Brain pericyte (primary cell): ENCODE measurements at places on chromosomes 1 and 21.

- no peak for DNase-seq
Measured at GRCh38 chr1:18907917-18908845, 5.8 kb upstream of the ALDH4A1 start.

DNA sequence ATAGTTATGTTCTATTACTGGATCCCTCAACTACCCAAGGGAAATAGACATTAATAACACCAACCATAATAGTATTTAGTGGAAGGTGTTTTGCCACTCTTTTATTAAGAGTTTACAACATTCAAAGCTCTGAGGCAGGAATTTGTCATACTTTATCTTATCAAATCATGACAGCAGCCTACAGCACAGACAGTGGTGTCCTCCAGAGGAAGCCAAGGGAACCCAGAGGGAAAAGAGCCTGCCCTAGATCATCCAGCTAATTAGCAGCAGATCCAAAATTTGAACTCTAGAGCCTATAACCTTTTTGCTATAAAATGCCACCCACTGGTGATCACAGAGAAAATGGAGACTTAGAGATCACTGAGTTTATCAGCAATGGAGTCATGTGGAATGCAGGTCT, 18.2 kb downstream of the VAV3 start:
- no peak for DNase-seq

DNA sequence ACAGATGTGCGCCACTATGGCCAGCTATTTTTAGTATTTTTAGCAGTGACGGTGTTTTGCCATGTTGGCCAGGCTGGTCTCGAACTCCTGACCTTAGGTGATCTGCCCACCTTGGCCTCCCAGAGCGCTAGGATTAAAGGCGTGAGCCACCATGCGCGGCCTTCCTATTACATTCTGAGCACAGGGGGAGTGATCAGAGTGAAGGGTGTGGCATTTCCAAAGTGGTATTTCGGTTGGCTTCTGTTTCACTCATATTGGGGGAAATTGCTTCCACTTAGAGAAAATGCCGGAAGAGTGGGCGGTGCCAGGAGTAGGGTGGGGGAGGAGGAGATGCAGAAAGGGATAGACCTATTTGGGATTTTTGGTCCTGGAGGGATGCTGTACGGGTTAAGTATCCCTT, 4.3 kb downstream of the PIK3CD start:
- no peak for DNase-seq

DNA sequence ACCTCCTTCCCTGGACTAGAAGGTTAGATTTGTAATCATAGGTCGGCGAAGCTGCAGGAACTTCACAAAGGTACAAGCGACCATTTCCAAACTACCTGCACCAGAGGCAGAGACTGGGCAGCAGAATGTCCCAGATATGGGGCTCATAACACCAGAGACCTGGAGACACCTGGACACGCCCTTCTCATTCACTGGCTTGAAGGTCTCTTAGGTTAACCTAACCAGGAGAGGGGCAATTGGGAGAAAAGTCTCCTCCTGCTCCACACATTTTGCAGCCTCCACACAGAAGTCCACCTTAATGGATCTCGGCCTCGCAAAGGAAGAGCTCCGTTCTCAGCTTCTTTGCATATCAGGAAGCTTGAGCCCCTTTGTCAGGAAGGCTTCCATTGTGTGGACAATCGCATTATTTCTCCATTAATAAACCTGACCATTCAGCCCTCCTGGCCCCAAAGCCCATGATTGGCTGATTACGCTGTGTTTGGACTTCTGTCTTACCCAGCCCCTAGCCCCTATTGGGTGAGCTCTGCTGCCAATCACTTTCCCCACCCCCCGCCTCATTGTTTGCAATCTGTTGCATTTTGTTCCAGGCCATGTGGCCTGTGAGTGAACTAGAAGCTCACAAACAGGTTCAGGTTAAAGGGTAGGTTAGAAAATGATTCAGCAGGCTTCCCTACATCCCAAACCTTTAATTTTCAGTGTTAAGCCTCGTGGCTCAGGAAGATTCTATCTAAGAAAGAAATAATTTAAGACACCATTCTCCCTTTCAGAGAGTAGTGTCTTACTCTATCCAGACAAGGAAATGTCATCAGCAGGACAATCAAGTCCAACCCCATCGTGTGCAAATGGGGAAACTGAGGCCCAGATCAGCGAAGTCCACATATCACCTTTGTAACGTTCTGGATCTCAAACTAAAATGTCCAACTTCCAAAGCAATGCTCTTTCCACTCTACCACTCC, 2.8 kb downstream of the MYCL start:
- no peak for DNase-seq

GRCh38 chr1:208154040-208154439, 90.1 kb downstream of the PLXNA2 start:
- no peak for DNase-seq

DNA sequence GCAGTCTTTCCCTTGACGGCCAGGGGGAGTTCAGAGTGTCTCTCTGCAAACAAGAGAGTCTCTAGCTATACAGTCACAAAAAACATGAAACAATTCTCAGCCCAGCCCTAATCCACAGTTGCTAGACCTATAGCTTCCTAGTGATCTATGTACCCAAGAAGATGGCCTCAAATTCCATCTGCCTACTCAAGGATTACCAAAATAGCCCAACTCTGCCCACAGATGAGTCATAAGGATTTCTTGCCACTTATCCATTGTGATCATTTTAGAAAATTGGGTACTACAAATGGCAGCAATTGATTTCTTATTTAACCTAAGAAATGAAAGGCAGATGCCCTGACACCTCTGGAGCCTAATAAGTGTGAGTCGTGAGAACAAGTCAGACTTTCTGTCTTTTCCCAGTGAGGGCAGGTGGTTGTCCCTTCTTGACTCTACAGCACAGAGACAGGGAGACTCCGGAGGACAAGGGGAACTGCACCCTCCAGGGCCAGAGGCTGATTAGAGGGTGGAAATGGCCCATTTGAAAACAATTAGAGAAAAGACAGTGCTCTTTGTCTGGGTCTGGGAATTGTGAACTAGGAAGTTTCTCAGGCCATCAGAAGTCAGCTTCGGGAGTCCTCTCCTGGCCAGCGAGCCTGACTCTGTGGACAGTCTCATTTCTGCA, 65.4 kb downstream of the ABCA4 start:
- DNase-seq, result no peak

GRCh38 chr21:44987886-44988606, 48.2 kb downstream of the SLX9 start:
- no peak for DNase-seq

DNA sequence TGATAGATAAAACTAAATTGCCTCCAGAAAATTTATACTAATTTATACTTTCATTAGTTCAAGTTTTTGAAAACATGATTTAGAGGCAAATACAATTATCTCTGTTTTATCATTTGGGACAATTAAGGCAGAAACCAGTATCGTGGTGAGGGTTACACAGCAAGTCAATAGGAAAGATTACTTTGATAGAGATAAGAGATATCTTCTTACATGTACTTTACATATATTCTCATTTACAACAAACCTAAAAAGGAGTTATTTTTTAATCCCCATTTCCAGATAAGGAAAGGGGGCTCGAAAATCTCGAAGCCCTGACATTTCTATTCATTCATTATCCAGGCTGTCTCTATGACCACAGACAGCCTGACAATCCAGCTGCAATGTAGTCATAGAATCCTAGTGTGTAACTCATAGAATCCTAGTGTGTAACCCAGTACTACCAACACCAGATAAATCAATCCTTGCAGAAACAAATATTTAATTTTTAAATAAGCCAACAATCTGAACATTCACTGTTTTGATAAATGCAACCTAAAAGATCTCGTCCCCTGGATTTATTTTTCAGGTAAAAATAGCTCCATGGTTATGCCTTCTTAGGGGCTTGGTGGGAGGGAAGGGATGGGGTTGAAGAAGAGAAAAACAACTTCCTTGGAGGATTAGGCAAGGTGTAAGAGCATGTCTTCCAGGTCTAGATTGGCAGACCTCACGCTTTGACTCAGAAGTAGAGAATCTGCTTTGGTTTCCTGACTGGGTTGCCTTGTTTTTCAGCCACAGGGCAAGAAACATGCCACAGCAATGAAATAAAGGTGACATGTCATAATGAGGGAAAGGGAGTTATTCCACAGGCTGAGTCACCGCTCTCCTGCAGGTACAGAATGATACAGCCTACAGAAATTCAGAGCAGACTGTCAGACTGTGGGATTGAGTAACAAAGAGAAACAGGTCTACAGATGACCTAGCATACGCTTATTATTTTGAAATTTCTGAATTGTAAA, 45.6 kb downstream of the IRF2BP2 start:
- DNase-seq, result no peak

DNA sequence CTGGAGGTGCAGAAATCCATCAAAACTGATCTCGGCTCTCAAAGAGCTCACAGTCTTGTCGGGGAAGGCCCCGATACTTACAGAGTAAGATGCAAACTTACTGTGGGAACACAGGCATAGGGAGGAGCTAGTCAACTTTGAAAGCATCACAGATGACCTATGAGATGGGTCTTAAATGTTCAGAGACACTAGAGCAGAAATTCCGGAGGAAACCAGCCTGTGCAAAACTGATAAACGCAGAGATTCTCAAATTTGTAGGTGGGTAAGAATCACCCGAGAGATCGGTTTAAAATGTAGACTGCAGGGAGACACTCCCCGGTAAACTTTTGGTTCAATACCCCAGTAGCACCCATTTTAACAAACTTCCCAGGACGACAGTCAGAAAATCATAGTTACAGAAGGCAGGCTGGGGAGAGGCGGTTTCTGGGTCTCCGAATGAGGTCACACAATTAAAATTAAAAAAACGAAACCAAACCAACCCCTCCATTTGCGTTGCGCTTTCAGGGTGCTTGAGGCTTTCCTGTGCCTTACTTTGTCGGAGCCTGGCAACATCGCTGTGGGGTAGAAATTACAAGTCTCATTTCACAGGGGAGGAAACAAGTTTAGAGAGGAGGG, 755 bp upstream of the THRAP3 start:
- no peak for DNase-seq

DNA sequence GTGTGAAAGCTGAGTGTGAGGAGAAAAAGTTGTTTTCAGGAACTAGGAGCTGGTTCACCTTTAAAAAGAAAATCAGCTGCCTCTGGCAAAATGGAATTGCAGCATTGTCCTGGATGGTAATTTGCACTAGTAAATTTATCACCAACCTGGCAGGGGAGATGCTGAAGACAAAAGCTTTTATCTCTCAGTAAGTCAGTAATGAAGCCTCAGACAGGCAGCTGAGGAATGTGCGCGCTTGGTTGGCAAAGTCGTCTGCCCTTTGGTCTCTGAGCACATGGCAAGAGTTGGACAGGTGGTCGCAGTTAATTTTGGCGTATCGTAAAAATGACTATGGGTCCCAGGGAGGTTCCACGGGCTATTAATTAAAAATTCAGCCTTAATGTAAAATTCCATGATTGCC, 131.9 kb downstream of the BACH1 start:
- no peak for DNase-seq

GRCh38 chr1:53326598-53327181, 1.2 kb downstream of the LRP8 start:
- DNase-seq, result no peak

- DNase-seq, result no peak
Measured at GRCh38 chr1:43282220-43283195, 2.9 kb downstream of the C1orf210 start.

DNA sequence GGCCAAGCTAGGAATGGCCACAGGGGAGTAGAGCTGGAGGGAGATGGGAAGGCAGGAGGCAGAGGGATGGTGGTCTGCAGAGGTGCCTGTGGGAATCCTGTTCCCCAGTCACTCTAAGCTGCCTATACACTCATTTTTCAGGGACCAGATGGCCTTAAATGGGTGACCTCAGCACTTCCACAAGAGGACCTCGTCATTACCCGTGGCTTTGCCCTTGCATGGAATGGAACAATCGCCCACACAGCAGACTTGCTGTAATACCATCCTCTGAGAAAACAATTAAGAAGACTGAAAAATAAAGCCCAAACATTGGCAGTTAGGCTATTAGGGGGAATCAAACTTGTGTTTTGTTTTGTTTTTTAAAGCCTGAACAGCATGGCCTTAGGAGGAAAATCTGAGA, 12.9 kb upstream of the TNN start:
- no peak for DNase-seq

DNA sequence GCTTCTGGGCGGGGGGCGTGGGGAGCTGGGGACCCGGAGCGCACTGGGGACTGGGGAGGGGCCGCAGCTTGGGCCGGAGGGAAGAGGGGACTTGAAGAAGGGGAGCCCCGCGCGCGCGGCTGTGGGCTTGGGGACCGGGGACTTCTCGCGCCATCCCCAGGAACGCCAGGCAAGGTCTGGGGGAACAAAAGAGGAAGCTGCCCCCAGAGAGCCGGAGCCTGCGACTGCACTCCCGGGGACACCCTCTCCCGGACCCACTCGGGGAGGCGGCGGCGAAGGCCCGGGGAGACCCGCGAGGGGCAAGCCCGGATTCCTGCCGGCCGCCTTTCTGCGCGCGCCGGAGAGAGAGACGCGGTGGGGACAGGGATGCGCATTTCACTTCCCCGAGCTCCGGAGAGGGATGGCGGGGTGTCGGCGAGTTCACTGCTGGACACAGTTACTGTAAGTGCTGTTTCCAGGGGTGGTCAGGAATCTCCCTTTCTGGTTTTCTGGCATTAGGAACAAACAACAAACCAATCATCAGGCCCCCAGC, 732 bp downstream of the ABCG1 start:
- no peak for DNase-seq

DNA sequence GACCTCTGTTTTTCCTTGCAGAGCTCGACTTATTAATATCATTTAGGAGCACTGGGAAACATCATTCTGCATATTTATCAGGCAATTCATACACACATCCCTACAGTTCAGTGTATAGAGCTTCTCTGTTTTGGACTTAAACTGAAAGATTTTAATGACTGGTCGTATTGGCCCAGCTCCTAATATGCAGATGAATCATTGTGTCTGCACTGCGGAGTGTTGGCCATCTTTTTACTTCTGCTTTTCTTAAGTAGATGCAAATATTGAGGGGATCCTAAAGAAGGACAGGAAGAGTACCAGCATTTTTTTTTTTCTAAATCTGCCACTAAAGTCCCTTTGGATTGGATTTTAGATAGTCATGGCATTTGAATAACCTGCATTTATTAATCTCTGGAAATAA, 154.8 kb downstream of the BACH1 start:
- no peak for DNase-seq

DNA sequence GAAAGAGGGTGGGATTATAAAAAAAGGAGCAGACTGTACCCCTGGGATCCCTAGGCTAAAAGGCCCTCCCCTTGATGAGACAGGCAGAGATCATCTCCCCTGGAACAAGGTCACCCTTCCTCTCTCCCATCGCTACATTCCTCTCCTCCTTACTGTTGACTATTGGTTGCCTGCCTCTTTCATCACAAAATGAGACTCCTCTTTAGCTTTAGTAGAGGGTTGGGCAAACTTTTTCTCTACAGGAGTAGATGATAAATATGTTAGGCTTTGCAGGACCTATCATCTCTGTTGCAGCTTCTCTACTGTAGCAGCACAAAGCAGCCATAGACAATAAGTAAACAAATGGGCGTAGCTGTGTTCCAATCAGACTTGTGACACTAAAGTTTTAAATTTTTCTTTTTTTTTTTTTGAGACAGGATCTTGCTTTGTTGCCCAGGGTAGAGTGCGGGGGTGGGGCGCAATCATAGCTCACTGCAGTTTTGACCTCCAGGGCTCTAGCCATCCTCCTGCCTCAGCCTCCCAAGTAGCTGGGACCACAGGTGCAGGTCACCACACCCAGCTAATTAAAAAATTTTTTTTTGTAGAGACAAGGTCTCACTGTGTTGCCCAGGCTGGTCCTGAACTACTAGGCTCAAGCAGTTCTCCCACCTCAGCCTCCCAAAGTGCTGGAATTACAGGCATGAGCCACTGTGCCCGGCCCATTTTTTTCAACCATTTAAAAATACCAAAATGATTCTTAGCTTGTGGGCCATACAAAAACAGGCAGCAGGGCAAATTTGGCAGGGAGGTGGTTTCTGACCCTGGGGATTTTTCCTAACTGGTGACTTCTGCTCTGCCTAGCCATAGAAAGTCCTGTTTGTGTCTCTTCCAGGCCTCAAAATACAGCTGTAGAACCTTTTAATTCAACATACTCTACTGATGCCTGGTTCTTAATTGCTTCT, 15.1 kb downstream of the MCL1 start:
- no peak for DNase-seq
